Brain microvascular endothelial cell (primary cell): ENCODE measurements at places on chromosomes 5 and 9.
A peak's percentile ranks its signal among the peaks of the same experiment; 100 is the strongest.

DNA sequence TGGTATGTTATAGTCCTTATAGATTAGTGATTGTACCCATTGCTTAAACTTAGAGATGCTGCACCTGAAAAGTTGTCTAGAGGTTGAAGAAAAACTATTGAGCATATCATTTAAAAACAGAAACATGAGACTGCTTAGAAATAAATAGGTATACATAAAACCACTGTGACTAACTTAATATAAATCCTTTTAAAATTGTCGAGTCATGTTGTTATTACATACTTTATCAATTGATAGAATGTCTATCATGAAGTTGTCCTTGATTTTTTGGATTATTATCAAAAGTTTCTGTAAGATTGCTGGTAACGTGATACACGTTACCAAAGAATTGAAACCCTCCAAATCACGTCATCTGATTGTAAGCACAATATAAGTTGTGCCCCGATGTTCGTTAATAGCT lies 35.3 kb upstream of the VCAN start:
- no peak for DNase-seq

DNA sequence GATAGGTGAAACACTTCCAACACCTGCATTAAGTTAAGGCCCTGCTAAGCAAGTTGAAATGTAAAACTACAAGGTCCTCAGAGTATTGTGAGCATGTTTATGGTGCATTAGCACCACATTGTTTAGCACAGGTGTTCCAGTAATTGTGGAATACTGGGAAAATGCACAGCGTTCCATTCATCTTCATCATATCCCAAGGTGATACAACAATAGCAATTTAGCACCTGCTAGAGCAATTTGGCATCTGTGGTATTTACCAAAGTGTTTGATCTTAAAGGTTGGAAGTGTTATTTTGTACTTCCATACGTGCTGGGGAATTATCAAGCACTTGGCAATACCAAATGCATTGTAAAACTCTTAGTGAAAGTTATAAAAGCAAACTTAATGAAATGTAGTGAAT lies 266.8 kb downstream of the CYLC2 start:
- DNase-seq = no peak

DNA sequence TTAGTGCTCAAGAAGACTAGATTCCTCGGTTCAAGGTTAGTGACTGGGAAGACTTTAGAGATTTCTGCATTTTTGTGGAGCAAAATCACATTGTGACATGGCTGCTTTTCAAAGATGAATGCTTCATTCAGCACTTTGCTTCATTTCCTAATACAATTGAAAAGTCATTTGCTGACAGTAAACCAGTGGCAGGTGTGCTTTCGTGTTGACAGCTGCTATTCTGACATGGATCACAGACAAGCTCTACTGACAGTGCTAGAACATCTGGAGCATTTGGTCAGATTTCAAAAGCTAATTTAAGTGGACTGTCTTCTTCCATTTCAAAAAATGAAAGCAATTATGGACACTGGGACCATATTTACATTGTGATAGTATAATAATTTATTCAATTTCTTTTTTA lies 1060.1 kb downstream of the PTPRD start:
- DNase-seq = no peak

GRCh38 chr5:133083901-133084300 lies 32.1 kb downstream of the HSPA4 start:
- DNase-seq = no peak

- no peak for DNase-seq
These were observed 138.8 kb downstream of the TRPM6 start for GRCh38 chr9:74748966-74749365.

- DNase-seq = no peak
These were observed 33.7 kb downstream of the SLC31A2 start for GRCh38 chr9:113184539-113184938.

DNA sequence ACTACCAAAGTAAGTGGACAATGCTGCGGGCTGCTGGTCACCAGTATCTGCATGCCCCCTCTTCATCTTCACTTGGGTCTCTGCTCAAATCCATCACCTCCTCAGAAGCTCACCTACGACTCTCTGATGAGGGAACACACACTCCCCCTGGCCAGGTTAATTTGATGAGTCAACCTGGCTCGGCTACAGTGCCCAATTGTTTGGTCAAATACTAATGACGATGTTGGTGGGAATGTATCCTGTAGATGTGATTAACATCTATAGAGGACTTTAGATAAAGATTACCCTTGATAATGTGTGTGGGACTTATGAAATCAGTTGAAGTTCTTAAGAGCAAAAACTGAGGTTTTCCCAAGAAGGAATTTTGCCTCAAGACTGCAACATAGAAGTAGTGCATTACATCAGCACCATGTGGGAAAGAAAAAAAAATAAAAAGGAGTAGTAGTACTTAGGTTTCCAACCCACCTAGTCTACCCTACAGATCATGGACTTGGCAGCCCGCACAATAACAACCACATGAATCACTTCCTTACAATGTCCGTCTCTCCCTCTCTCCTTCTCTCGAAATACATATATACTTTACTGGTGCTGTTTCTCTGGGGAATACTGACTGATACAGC lies 467.3 kb downstream of the DNAH5 start:
- peak; percentile 86 for DNase-seq

DNA sequence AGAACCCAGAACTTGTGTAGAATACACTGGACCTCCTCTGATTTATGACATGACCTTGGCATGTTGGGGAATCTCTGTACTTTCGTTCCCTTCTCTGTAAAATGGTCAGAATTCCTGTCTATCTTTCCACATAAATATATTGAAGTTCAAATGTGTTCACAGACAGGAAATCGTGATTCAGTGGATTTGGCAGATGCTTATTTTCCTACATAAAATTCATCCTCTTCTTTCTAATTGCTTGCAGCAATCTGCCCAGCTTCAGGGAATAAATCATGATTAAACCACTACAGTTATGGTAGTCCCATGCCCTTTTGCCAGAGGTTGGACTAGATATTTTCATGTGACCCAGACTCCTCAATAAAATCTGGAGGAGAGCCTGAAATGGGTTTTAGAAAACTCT lies 52.1 kb upstream of the ARL15 start:
- no peak for DNase-seq

DNA sequence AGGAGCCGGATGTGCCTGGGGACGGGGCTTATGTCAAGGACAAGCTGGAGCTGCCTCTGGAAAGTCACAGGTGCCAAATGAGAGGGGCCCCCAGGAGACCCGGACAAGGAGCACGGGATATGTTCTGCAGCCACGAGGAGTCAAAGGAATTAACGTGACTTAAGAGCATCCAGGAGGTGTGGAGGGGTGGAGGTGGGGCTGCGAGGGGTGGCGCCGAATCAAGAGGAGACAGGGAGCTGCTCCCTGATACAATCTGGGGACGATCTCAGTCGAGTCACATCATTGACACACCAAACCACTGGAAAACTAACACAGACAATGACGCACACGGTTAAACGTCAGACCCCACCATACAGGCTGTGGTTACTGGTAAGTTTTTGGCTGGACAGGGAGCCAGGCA lies 10.4 kb downstream of the CCDC127 start:
- DNase-seq = no peak

- DNase-seq = no peak
These were observed 38.6 kb upstream of the NOTCH1 start for GRCh38 chr9:136584401-136584932.

DNA sequence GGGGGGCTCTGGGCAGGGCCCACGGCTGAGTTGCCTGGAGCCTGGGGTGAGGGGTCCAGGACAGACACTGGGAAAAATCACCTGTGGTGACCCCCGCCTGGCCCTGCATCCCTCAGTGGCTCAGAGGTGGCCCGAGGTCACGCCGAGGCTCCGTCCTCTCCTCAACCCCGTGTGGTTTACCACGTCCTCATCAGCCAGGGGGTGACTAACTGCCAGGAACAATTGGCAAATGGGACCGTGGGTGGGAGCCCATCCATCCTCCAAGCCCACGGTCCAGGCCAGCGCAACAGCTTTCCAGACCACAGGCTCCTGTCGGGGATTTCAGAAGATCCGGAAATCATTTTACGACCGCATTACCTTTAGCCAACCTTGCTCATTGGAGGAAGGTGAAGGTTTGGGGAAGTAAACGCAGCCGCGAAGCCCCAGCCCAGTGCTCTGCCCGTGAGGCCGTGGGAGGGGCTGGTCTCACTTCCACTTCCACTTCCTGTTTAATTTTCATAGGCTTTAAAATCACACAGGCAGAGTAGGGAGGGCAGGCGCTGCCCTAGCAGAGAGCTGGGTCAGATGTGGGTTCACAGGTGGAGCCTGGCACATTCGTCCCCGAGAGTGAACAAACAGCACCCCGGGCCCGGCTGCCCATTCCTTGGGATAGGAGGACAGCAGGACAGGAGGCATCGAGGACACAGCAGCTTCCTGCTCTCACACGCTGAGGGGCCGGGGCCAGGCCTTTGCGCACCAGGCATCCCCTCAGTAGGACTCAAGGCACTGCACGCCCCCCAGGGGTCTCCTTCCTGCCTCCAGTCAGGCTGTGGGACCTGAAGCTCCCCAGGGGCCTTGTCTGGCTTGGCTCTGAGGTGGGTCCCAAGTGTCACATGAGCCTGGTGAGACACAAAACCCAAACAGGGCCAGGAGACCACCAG lies 19.8 kb upstream of the SLC9A3 start:
- DNase-seq = no peak

- DNase-seq = no peak
These were observed 248.6 kb upstream of the DAPK1 start for GRCh38 chr9:87249029-87249428.

DNA sequence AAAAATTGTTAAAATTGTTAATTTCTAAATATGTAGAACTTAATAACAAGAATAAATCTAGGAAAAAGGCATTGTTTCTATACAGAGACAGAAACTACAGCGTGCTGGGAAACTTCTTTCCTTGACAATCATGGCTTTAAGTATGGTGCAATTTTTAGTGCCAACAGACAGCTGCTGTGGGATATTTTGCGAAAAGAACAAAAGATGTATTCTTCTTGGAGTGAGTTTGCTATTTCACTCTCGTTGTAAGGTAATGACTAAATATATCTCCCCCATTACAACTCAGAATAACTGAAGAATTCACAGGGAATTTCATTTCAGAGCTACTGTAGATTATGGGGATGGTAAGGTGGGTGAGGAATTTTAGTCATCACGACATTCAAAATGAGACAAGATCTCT lies 2055.0 kb upstream of the ACO1 start:
- DNase-seq = no peak

- DNase-seq = no peak
These were observed 1.1 kb upstream of the NDST1 start for GRCh38 chr5:150506571-150507473.

GRCh38 chr5:63962279-63962678 lies at the start of gene HTR1A:
TSS of gene HTR1A (minus strand) at chr5:63962445. CDS start at chr5:63961719, 726 bp downstream.
- no peak for DNase-seq

DNA sequence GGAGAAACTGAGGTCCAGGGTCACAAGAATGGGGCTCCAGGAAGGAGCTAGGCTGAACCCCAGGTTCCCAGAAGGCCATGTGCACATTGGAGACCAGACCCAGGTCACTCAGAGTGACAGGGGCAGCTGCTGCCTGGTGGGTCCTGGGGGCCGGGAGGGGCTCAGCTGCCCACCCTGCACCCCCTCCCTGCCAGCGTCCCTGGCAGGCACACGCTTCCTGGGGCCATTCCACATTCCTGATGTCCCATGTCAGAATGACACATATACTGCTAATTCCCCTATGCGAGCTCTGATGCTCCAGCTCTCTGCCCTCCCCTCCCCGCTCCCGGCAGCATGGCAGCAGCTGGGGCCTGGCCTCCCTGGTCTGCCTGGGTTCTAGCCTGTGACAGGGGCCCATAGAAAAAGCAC lies 14.0 kb downstream of the FGFR4 start:
- no peak for DNase-seq

DNA sequence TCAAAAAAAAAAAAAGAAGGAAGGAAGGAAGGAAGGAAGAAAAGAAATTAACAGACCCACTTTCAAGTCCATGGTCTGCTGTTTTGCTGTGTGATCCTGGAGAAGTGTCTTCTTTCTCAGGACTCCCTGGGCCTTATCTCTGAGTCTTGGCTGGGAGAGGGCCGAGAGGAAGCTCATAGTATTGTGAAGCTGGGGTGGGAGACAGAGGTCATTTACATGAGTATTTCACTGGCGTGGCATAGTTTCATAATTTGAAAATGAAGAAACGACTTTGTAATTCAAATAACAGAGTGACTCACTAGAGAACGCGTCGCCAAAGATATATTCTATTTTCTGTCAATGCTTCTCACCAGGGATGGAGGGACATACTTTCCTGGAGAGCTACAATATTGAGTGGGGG lies 2.4 kb upstream of the C9orf50 start:
- peak; percentile 79 for DNase-seq

- peak; percentile 62 for DNase-seq
These were observed 56.7 kb downstream of the ARHGAP26 start for GRCh38 chr5:142826741-142827492.

- no peak for DNase-seq
These were observed 1.5 kb upstream of the NEUROG1 start for GRCh38 chr5:135537271-135537670.

GRCh38 chr9:89621676-89622075 lies 16.9 kb downstream of the GADD45G start:
- no peak for DNase-seq

DNA sequence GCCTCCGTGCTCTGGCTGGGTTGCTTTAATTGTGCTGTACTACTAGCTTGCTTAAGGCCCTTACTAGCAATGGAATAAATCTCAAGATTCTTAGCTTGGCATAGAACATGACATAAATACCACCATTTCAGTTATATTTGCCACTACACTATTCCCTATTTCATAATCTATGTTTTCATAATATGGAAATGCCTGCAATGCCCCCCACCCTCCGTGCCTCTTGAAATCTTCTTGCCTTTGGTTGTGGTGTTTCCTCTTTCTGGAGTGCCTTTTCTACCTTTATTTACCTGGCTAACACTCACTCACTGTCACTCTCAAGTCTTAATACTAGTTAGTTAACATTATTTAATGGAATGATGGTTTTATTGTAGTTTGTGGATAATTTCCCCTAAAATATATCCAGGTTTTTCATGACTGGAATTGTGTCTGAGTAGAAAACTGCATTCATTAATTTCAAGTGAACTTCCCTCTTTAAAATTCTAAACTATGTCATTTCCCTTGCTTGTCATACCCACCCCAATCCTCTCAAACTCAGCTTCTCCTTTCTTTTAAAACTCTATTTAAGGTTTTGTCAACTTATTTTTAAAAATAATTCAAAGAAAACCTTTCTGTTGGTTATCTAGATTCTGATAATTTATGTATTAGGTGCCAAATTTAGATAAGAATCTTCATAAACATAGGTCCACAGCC lies 521.7 kb upstream of the DAB2 start:
- no peak for DNase-seq

GRCh38 chr5:154076240-154076922 lies 37.6 kb downstream of the MFAP3 start:
- DNase-seq = no peak

- DNase-seq = no peak
These were observed 375.2 kb downstream of the ARRDC3 start for GRCh38 chr5:91007780-91008402.
